ENCODE measurements at places on chromosomes 2 and 18.

DNA sequence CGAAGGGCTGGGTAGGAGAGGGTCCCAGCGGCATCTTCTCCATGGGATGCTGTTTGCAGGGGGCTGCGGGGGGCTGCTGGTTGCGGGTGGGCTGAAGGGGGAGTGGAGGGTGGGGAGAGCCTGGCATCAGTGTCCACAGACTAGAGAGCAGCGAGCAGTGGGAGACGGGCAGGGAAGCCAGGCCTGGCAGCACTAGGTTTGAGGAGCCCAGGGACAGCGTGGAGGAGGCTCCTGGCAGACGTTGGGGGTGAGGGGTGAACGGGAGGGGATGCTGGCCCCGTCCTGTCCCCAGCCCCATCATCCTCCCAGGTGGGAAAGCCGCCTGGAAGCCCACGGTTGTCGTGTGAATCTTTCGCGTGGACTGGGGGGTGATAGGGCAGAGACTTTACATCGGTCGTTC lies 48.2 kb upstream of the TFCP2L1 start:
- DNase-seq: no peak

GRCh38 chr18:62576845-62577512 lies 54.2 kb downstream of the ZCCHC2 start:
- no peak for DNase-seq

DNA sequence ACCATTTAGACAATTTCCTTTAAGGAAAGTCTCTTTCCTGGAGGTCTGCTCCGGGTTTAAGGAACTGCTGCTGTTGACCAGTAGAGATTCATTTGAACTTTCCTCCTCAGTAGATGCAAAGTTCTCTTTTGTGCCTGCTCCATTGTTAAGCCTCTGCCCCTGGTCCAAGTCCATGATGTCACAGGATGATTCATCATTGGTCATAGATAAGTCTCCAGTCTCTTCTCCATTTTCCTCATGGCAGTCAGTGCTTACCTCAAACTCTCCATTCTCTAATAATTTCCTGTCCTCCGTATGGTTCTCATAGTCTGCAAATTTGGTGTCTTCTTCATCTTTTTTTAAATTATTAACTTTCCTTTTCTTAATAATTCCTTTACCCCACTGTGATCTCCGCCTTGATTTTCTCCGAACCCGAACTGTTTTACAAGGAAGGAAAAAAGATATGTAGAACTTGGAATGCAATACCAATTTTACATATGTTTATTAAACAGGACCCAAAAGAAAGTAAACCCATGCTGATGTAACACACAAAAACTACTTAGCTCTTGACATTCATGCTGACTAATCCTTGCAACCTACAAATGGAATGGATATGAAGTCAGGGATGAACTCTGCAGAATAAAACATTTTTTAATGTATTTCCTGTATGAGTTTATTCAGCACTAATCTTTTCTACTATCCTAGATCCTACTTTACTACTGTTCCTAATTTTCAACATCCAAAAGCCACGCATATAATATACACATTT lies 169.1 kb downstream of the ATAD2B start:
- no peak for DNase-seq

DNA sequence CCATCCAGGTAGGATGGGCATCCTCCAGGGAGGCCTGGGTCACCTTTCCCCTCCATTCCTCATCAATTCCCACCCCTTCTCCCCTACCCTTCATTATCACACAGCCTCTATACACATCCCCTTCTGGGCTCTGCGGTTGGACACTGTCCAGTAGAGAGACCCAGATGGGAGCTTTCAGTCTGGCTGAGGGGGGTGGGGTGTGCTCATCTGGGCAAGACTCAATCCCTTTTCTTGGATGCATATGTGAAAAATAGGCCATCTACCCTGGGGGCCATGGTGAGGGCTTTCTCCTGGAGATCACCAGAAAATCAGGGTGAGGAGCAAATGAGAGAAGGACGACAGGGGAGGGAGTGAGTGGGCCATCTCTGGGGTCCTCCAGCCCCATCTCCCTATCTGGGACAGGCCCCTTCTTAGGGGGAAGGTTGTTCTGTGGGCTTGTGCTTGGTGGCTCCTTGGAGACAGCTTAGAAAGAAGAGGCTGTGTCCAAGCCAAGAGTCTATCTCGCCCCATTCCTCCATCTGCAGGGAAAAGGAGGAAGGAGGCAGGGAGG lies 160.1 kb downstream of the DYSF start:
- DNase-seq: no peak

- DNase-seq: no peak
Observed at GRCh38 chr2:29401994-29402393, 286.8 kb downstream of the CLIP4 start.

DNA sequence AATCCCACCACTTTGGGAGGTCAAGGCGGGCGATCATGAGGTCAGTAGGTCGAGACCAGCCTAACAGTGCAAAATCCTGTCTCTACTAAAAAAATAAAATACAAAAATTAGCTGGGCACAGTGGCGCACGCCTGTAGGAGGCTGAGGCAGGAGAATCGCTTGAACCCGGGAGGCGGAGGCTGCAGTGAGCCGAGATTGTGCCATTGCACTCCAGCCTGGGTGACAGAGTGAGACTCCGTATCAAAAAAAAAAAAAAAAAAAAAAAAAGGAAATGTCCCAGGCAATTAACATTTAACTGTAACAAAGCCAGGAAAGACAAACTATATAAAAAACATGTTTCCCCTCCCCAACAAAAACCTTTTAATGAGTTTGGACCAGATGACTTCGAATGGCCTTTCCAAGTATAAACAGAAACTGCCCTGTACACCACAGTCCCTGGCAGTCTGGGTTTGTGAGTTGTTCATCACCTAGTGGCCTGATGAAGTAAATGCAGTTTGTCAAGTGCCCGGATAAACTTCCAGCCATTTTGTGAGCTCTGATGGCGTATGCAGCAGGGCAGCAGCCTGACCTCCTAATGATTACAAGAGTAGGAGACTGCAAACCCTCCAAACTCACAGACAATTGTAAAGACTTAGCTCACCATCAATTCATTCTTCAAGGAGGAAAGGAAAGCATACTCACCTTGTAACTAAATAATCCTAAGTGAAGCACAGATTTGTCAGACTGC lies 16.6 kb upstream of the PCBP1 start:
- no peak for DNase-seq

DNA sequence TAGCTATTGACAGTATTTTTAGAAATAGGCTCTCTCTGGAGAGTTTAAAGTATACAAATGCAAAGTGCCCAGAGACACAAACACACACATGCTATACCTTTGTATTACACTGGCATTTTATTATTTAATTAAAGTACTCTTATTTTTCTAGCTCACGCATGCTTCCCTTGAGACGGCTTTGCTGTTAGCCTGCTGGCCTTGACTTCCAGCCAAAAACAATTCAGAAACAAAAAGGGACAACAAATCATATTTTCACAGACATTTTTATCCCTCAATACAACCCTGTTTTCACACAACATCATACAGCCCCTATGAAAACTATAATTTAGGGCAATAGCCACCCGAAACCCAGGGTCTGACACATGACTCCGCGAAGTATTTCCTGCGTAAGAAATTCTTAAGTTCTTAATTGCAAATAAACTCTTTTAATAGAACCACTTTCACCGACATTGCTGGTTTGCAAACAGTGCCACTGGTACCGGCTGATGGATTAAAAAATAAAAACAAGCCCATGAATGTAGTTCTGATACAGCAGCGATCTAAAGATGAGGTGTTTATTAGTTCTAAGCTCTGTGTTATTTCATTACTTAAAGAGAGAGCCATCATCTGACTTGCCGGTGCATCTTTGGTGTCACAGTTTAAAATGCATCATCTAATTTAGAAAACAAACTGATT lies 185.1 kb downstream of the TCF4 start:
- DNase-seq: no peak

DNA sequence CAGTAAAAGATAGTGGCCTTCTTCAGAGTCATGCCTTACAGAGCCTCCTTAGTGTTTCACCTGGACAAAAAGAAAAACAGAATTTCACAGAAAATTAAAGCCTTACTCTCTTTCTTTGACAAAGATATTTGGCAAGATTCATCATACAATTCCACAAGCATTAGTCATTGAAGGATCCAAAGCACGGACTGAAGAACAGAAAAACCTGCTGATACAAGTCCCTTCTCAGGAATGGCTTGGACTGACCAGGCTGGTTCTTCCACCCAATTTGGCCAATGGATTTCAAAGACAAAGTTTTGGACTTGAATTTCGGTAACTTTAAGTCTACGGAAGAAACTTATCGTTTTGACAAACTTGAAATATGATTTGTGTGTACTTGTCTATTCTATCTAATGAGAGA lies 39.1 kb upstream of the GALNT3 start:
- DNase-seq: no peak

GRCh38 chr2:179068991-179069643 lies 19.2 kb upstream of the CCDC141 start:
- DNase-seq: no peak

DNA sequence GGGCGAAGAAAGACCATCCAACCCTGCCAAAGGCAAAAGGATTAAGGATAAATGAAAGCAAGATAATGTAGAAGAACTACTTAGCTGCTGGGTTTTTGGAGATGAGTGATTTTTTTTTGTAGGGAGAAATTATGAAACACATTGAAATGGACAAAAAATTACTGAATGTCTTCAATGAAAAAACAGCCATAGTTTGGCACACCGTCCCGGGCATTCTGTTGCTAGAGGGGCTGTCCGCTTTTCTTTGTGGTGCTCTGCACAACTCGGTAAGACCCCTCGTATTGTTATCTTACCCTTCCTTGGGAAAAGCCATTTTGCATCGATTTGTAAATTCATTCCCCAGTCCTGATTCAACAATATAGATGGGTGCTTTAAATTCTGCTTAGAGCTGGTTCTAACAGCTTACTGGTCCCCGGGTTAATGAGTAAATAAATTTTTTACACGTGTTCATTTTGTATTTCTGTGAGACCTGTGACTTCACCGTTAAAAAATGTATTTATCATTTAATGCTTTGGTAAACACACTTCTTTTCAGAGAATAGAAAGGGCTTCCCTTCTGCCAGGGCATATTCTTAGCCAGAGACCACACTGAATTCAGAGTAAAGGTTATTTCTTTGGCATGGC lies 912 bp upstream of the LAPTM4A start:
- no peak for DNase-seq

GRCh38 chr2:25294573-25295462 lies 46.9 kb downstream of the DNMT3A start:
- no peak for DNase-seq

DNA sequence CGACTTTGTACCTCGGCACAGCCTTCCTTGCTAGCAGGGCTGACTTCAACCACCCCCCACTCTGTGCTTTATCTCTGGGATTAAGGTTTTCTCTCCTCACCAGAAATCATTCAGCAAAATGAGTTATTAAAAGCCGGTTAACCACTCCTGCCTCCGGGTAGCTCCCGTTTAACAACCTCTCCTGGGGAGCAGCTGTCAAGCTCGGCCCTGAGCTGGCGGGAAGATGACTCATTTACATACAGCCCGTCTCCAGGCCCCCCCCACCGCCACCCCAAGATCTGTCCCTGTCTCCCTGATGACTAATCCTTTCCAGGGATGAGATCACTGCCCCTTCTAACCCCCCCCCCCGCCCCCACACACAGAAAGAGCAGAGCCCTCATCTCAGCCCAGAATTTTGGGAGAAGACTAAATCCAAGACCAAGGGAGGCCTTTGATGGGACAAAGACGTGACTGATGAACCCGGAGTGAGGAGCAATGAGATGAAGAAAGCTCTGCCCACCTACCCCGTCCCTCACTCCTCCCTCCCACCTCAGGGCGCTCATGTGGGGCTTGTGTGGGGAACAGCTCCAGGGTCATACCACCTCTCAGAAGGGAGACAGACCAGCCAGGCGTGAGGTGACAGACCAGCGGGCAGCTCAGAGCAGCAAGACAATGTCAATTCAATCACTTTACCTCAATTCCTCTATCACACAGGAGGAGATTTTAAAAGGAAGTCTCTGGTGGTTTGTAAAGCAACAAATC lies 131.4 kb downstream of the MSH2 start:
- no peak for DNase-seq

DNA sequence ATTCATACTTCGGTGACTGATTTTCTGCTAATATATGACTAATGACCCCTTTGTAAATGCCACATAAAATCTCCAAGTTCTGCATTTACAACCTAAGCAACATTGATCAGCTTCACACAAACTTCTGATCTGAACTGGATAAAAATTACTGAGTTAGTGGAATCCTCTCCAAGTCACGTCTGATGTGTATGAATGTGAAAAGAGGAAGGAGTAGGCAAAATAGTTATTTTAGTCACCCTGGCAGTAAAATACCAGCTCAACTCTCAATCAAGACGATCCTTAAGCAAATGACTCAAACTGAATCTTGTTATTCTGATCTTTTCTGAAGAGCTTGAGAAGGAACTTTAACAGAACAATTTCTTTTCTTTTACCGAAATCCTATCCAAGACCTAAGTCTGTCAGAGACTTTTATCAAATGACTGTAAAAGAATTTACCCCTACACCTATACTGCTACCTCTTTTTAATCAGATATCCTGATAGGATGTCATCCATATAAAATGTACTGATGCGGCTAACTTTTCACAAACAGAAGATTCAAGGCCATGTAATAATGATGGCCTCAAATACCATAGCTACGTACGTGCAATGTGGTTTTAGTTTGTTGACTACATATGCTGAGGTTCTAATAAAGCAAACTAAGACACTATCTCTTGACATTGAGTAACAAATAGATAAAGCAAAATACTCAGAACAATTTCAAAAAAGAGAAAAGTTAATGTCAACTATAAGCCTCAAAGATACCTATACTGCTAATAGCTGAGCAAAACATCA lies 23.7 kb downstream of the CUL3 start:
- no peak for DNase-seq

- no peak for DNase-seq
Observed at GRCh38 chr2:204860274-204860673, 315.0 kb downstream of the PARD3B start.

- no peak for DNase-seq
Observed at GRCh38 chr18:60905699-60906098, 427.5 kb upstream of the CDH20 start.

- no peak for DNase-seq
Observed at GRCh38 chr2:238706673-238707072, 141.2 kb upstream of the TWIST2 start.

- no peak for DNase-seq
Observed at GRCh38 chr18:54184836-54185235, 39.6 kb downstream of the MBD2 start.
